GF-D8 (cell line): ENCODE measurements at places on chromosomes 5 and 9.

DNA sequence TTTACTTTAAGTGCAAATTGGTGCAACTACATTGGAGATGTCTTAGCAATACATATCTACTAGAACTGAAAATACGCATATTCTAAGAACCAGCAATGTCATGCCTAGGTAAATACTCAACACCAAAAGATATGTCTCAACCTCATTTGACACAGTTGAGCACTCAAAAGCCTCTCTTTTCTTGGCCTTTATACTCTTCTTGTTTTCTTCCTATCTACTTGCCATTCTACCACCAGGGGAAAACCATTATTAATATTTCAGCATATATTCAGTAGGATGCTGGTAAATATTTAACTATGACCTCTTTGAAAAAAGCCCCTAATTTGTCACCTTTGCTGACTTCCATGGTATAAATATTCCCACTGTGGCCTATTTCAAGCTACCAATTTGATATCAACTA, 443.8 kb downstream of the LRRC70 start:
- DNase-seq = no peak

DNA sequence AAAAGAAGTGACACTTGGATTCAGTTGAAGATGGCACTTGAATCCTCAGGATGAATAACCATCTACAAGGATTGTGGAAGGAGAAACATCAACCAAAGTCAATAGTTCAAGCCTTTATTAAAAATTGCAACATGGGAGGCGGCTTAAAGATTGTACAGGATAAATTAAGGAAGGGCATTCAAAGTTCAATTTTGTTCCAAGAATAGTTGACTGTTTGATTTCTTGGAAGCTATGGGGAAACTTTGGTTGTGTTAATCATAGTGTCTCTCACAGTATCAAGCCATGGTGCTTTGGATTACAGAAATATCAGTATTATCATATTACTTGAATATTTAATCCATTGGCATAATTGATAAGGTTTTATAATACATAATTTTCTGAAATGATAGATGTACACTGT, 1844.3 kb downstream of the MAT2B start:
- DNase-seq = peak; percentile 32

DNA sequence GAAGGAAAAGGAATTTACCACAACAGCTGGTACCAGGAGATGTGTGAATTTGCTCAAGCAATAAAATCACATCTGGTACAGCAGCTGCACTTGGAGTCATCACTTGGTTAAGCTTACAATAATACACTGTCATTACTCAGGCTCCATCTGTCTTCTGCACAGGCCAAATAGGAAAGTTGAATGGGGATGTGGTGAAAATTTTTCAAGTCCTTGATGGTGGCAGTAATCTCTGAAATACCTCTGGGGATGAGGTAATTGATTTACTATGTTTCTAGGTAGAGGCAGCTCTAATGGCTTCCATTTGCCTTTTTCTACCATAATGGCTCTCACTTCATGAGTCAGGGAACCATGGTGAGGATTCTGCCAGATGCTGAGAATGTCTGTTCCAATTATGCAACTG, 206.8 kb upstream of the ATP10B start:
- no peak for DNase-seq

- DNase-seq = no peak
Measured at GRCh38 chr9:121682926-121683515, 31.6 kb downstream of the DAB2IP start.

- no peak for DNase-seq
Measured at GRCh38 chr5:124053340-124053739, 541.4 kb downstream of the CSNK1G3 start.

DNA sequence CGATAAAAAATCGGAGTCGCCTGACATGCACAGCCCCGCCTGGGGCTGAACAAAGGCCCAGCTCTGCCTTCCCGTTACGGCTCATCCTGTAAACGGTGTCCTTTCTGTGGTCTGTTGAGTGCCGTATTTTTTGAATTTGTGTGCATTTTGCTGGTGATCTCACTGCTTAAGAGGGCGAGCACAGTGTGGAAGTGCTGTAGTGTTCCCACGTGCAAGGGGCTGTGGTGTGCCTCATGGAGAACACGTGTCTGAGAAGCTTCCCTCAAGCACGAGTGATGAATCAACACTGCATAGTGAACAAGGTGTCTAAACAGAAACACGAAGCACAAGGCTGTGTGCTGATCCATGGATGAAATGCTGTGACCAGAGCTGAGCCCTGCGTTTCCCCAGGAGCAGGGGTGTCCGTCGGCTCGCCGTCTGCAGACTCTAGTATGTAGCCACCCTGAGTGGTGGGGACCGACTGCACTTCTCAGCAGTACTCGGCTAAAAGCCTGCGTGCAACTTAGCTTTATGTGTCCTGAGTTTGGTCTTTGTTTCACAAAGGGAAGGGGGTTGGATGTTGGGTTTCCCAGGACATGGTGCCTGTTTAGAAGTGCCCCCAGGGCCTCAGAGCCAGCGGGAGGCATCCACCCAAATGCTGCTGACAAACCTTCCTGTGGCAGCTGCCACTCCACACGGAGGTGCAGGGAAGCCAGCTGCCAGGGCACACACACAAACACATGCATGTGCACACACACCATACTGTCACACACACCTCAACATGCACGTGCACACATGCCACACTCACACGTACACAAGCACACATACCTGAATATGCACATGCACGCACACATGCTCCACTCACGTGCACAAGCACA, 77.2 kb upstream of the IRX4 start:
- DNase-seq = no peak

DNA sequence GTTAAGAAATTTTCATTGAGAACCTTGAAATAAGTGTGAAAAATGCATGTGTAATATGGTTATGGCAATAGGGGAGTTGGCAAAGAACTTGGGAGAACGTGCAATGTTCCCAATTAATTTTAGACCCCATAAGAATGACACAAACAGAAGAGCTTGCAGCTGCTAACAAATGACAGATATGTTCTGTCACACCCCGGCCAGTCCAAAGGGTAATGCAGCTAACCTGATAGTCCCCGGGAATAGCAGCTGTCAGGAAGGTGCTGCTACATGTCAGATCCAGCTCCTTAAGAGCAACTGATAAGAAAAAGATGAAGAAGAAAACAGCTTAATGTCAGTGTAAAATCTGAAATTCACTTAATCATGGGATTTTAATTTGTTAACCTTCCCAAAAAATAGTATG, 30.4 kb downstream of the SEMA5A start:
- no peak for DNase-seq

- DNase-seq = no peak
Measured at GRCh38 chr9:21810881-21811280, 8.4 kb downstream of the MTAP start.

DNA sequence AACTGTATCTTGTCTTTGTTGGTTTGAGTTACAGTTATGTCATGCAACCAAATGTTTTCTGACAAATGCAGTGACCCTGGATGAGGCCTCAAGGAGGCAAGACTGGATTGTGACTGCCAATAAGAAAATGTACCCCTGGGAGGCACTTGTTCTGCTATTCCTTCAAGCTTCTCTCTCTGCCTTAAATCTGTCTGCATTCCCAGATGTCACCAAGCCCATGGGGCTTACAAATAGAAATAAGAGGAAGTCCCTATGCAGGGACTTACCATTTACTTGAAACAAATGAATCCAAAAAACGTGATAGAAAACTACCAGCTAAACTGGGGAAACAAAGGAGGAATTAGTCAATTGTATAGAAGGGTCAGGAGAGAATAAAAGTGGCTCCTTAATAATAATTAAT, 8.2 kb upstream of the PARP8 start:
- DNase-seq = peak; percentile 15

DNA sequence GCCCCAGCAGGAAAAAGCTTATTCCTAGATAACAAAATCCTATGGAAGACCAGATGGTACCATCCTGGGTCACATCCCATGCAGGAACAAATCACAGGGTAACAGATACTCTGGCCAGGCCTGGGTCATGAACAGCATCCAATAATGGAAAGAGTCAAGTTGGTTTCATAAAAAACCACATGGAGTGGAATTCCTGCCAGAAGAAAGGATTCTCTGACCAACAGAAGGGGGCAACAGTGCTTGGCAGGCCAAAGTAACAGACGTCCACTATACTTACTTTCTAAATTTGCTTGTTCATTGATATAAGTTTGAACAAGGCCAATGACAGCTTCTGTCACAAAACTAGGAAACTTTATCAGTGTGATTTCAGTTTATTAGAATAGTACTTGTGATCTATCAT, 273.5 kb downstream of the ARRDC3 start:
- no peak for DNase-seq

DNA sequence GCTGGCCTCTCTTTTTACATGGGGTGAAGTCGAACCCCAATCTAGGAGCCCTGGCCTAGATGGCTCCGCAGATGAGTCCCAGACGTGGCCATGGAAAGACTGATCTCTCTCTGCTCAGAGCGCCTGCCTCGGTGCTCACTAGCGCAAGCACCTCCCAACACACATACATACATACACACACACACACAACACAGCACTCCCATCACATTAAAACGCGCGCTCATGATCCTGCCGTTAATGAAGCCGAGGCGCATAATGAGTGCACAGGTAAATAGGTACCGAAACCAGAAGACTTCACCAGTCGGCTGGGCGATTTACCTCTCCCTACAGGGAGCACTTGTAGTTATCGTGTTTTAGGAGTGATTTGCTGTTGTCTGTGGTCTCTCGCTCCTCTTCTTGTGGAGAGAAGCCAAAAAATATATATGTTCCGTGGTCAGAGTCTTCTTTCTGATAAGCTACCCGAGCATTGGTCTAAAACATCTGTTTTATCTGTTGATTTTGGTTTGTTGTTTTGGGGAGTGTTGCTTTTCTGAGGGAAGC, 207.7 kb downstream of the MEF2C start:
- DNase-seq = no peak

- no peak for DNase-seq
Measured at GRCh38 chr5:9551567-9552537, 6.0 kb upstream of the SEMA5A start.

GRCh38 chr5:180336234-180337020, 16.7 kb downstream of the GFPT2 start:
- no peak for DNase-seq

- DNase-seq = no peak
Measured at GRCh38 chr5:179337796-179338676, 7.2 kb downstream of the ADAMTS2 start.

DNA sequence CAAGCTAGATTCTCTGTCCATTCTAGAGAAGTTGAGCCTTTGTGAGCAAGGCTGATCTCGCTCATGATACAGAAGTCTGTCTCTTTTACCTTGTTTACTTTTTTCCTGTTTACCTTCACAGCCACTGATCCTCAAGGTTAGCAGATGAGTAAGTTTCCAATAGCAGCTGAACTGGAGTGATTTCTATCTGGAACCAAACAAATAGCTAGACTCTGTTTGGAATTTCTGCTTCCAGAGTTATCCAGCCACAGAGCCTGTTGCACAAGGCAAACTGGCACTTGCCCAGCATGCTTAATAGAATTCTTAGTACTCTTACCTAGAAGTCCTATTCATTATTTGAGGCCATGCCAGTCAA, 12.8 kb upstream of the PANK3 start:
- no peak for DNase-seq

GRCh38 chr9:81529556-81530193, 159.7 kb downstream of the TLE1 start:
- no peak for DNase-seq

- no peak for DNase-seq
Measured at GRCh38 chr5:56734091-56734694, 81.2 kb upstream of the MAP3K1 start.

- no peak for DNase-seq
Measured at GRCh38 chr9:135555203-135555602, 6.4 kb upstream of the PAEP start.

DNA sequence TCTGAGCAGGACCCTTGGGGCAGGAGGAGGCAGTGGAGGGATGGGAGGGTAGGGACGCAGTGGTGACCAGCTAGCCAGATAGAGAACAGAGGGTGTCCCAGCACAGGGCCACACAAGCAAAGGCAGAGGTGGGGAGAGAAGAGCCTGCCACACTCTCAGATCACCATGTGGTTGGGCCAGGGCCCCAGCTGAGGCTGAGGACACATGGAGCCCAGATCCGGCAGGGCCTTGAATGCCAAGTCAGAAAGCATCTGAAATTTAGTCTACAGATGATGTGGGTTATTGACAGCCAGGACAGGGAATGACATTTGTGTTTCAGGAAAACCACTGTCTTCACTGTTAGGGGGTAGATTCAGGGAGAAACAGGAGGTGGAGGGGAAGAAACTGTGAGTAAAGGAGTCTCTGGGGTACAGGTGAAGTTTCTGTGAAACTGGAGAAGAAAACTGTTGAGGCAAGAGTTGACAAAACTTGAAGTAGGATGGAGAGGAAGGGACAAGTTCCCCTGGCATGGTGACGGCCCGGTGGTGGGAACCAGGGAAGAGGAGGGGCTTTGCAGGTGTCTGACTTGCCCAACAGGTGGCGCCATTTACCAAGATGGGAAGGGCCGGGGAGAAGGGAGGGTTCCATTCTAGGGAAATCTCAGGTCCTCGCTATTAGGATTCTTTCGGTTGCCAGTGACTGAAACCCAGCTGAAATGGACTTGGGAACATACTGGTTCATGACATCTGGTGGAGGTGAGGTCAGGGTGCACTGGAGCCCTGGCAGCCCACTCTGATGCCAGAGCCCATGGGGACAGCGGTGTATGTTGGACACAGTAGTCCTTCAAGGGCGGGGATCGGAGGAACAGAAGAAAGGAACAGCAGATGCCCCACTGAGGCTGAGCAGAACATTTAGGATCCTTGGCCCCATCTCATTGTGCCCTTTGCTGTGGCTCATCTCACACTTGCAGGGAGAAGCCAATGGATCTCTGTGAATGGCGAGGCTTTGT, 100.1 kb downstream of the KCNIP1 start:
- no peak for DNase-seq

DNA sequence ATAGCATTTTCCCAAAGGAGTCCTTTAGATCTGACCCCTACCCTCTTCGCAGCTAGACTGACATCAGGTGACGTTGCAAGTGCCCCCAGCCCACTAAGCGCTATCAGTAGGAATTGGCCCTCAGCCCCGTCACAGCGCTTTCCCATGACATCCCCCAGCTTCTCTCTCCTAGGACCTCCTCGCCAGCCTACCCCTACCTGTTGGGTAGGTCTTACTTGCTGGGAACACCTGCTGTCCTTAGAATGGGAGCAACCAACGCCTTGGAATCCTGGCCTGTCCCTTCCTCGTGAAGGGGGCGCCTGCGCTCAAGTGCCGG, 584 bp upstream of the PIP5K1B start:
- no peak for DNase-seq

GRCh38 chr9:135673941-135674340, 10.8 kb downstream of the LCN9 start:
- no peak for DNase-seq

- no peak for DNase-seq
Measured at GRCh38 chr5:41542183-41542582, 31.8 kb upstream of the PLCXD3 start.

DNA sequence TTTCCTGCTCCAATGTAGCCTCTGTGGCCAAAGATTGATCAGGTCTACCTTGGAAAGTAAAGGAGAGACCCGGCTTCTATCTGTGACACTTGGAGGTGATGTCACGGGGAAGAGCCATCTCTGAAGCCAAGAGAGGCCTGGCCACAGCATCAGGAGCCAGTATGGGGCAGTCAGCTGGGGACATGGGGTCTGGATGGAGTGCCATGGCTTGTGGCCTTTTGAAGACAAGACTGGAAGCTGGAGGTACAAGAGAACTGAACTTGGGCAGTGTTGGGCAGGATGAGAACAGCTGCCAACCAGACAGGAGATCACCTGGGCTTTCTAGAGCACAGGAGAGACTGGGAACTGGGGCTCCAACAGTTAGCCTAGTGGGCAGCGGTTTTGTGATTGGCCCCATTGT, 190.7 kb downstream of the TENT4A start:
- DNase-seq = no peak

GRCh38 chr5:125293726-125294125, 547.3 kb upstream of the ZNF608 start:
- no peak for DNase-seq

- DNase-seq = no peak
Measured at GRCh38 chr9:10331157-10331556, 281.6 kb downstream of the PTPRD start.
